ENCODE measurements at places on chromosomes 3 and 15. TPM values are rescaled to one million over a fixed set of nuclear protein-coding genes. Genes with fewer than 3 reads are reported as not detected.

Gene MYZAP
- total RNA-seq: 0.24 TPM

Gene SLC2A2
- total RNA-seq: not detected

Gene ADGRG7
- total RNA-seq: not detected

Gene FANCD2OS
- not detected for total RNA-seq

Gene CCDC13
- 0.70 TPM for total RNA-seq

Gene ROBO2
- total RNA-seq: not detected

GRCh38 chr15:78808550-78808949, 2.7 kb downstream of the ADAMTS7 start:
- peaks cover 6% of the 10 kb centered on the region for H3K36me3 ChIP-seq
- peak; percentile 41 for DNase-seq
- H3K4me3 ChIP-seq: no peak overlapping the region
- H3K27ac ChIP-seq: no peak overlapping the region
- peaks cover 19% of the 10 kb centered on the region for H3K4me1 ChIP-seq

DNA sequence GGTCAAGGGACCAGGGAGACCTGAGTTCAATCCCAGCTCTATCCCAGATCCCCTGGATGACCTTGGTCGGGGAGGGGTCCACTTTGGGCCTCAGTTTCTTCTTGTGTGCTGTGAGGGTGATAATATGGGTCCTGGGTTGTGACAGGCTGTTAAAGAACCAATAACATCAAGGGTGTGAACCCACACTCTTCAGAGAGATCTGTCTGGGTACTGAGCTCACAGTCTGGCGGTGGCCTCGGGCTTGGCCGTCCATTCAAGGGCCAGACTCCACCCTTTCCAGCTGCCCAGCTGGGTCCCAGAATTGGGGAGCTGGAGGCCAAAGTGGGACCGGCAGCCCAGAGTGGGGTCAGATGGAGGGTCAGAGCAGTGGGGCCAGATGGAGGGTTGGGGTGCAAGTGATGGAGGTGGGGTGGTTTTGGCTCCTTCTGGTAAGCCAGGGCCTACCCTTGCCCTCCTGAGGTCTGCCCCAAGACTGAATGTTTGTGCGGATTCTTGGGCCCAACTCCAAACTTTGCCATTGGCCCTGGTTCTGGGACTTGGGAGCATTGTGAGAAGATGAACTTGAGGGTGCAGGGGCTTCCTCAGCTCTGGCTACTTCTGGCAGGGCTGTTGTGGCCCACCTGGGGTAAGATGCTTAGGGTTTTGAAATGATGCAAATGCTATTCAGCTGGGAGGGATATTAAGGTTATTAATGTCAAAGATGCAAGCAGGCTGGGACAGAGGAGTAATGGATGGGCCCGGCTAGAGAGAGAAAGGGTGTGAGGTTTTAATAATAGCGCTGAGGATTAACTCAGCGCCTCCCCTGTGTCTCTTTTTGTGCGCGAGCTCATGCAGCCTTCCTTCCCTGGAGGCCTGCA, 1.5 kb downstream of the CORO2B start:
- peaks cover 7% of the 10 kb centered on the region for H3K4me1 ChIP-seq
- peaks cover 50% of the 10 kb centered on the region for H3K27me3 ChIP-seq

DNA sequence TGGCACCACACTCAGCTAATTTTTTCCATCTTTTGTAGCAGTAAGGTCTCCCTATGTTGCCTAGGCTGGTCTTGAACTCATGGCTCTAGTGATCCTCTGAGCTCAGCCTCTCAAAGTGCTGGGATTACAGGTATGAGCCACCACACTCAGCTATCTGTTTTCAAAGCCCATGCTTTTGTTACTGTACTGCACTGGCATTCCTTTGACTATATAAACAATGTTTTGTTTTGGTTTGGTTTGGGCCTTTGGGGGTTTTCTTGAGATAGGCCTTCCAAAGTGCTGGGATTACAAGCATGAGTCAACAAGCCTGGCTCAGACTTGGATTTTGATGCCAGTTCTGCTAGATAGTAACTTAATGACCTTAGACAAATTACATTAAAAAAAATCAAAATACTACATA, 89.7 kb upstream of the GK5 start:
- H3K27me3 ChIP-seq: no peaks in the 10 kb centered on the region
- no peak overlapping the region for H3K27ac ChIP-seq
- peaks cover 12% of the 10 kb centered on the region for H3K36me3 ChIP-seq

GRCh38 chr3:104281713-104282112, 1085.0 kb upstream of the ALCAM start:
- no peak overlapping the region for H3K27ac ChIP-seq
- H3K4me3 ChIP-seq: no peak overlapping the region
- peaks cover 5% of the 10 kb centered on the region for H3K36me3 ChIP-seq
- H3K27me3 ChIP-seq: no peaks in the 10 kb centered on the region
- H3K4me1 ChIP-seq: peaks cover 7% of the 10 kb centered on the region

DNA sequence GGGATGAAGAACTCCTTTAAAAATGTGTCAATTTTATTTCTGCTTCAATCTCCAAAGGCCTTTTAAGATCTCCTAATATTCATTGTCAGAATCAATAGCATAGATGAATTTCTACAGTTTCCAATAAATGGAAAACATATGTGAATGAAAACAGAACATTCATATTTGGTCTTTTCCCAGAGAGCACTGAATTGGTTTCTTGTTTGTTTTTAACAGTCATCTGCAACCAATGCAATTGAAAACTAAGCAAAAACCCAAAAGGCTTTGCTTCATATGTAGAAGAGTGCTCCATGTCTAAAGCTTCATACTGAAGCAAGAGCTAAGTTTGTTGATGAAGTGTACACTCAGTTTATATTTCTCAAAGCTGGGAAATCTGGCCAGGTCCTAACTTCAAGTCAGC, 426.5 kb upstream of the CDIN1 start:
- H3K27me3 ChIP-seq: no peaks in the 10 kb centered on the region
- H3K36me3 ChIP-seq: no peaks in the 10 kb centered on the region
- no peak overlapping the region for H3K27ac ChIP-seq
- no peak for DNase-seq
- H3K4me3 ChIP-seq: no peak overlapping the region
- H3K4me1 ChIP-seq: no peaks in the 10 kb centered on the region

DNA sequence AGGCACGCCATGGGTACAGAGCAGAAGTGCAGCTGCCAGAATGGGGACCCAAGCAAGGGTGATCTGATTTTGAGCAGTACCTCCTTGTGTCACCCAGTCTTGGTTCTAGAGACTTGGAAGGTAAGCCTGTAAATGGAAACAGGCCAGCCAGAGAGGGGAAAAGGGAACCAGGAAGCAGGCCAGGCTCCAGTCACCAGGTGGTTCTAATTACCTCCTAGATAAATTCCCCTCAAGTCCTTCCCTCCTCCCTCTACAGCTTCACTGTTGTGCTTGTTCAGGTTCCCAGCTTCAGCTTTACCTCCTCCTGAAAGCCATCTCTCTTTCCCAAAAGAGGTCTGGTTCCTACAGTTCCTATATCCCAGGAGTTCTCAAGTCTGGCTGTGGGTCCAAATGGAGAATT, 58.8 kb upstream of the SLC7A14 start:
- H3K27me3 ChIP-seq: peaks cover 4% of the 10 kb centered on the region
- H3K4me3 ChIP-seq: no peak overlapping the region
- no peaks in the 10 kb centered on the region for H3K4me1 ChIP-seq
- H3K27ac ChIP-seq: no peak overlapping the region

- no peak overlapping the region for H3K4me3 ChIP-seq
- no peaks in the 10 kb centered on the region for H3K36me3 ChIP-seq
- no peaks in the 10 kb centered on the region for H3K27me3 ChIP-seq
- no peak overlapping the region for H3K27ac ChIP-seq
- no peaks in the 10 kb centered on the region for H3K4me1 ChIP-seq
Measured at GRCh38 chr3:96106701-96107100, 707.7 kb upstream of the EPHA6 start.

DNA sequence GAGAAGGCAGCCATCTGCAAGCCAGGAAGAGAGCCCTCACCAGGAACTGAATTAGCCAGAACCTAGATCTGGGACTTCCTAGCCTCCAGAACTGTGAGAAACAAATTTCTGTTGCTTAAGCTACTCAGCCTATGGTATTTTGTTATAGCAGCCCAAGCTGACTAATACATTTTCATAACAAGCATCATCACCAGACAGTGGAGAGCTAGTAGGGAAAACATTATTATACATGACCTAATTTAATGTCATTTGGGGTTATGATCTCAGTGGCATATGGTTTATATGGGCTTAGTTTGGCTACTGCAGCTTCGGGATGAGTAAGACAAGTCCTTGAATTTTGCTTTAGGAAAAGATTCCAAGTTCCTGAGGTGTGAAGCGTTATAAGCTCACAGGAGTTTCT, 35.6 kb downstream of the LNP1 start:
- no peaks in the 10 kb centered on the region for H3K27me3 ChIP-seq
- H3K4me3 ChIP-seq: no peak overlapping the region
- H3K27ac ChIP-seq: no peak overlapping the region
- no peak for DNase-seq

DNA sequence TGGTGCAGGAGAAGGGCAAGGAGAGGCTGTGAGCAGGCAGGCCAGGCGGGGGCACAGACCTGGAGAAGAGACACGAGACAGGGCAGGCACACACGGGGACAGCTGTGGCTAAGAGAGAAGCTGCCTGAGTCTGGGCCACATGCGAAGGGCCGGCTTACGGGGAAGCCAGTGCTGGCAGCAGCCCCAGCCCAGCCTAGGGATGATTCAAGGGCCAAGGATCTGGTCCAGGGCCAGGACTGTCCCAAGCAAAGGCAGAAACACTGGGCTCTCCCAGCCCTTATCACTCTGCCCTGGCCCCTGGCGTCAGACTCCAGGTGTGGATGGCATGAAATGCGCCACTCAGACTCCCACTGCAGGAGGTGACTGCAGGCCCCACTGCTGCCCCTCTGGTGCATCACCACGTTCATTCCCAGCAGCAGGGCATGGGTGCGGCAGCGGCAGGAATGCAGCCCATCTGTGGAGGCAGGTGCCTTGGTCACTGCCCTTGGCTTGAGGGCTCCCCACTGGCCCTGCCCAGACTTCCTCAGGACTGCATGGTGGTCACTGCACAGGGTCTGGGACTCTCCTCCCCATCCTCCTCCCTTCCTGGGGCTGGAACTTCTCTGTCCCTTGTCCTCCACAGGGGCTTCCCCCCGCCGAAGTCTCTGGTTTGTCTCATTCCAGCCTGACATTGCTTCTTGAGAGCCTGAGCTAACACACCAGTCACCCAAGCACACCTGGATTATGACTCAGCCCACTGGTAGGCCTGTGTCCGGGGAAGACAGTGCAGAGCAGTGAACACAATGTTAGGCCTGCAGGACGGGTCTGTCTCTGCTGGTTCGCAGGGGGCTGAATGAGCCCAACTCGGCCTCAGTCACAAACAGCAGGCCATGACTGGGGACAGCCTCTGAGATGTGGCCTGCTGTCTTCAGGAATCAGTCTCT, 69.3 kb downstream of the TBC1D2B start:
- DNase-seq: no peak
- no peaks in the 10 kb centered on the region for H3K27me3 ChIP-seq
- H3K4me3 ChIP-seq: no peak overlapping the region
- peaks cover 28% of the 10 kb centered on the region for H3K36me3 ChIP-seq
